ENCODE measurements at places on chromosomes 1 and 21.

DNA sequence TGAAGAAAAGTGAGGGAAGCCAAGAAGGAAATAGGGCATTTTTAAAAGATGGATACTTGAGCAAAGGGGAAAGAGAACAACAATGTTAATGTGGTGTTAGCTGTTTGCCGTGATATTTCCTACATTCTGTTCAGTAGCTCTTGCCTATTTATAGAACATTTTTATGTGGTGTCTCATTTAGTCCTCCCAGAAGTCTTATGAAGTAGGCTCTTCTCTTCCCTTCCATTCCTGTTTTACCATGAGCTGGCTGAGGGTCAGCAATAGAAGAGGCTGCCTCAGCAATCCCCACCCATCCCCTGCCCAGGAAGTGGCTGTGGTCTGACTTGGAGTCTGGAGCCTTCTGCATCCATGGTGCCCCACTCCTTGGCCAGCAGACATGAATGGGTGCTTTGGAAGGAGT, 60.1 kb downstream of the KIAA0040 start:
- DNase-seq = no peak

DNA sequence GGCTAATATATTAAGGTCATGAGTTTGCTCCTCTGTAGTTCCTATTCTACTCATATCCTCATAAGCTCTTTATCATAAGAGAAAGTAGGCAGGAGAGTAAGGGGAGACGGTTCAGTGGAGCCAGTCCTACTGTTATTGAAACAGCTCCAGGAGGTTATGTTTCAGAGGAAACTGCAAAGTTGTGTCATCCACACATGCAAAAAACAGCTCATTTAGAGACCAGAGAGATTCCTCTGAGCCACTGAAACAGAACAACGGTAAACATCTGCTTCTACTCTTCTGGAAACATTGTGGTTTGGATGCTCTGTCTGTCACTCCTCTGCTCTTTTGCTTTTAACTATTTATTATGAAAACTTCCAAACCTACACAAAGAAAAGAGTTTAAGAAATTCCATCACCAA, 66.3 kb upstream of the PPP2R5A start:
- DNase-seq = no peak

DNA sequence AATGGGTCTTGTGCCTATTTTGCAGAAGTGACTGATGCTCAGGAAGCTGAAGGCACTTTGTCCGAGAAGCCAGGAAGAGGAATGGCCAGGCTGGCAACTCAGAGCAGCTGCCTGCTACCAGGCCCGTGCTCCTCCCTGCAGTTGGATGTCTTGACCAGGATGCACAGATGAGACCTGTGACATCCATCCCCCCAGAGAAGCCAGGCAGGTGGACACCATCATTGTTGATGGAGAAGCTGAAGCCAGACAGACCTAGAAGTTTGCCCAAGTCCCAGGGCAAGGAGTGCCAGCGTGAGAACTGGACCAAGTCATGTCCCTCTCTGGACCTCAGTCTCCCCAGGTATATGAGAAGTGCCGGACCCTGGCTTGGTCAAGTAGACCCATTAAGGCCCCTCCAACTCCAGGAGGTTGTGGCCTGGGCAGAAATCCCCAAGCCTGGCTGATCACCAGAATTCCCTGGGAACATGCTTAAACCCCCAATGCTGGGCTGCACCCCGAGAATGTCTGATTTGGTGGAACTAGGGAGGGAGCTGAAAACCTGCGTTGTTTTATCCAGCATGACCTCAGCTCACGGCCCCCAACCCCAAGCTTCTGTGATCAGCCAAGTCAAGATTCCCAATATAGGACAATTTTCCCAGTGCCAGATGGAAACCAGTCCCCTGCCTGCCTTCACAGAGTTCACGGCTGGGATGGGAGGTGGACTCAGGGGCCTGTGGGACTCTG, 82.4 kb downstream of the CAMK2N1 start:
- no peak for DNase-seq

GRCh38 chr1:9269721-9270120, 23.0 kb upstream of the SPSB1 start:
- no peak for DNase-seq

DNA sequence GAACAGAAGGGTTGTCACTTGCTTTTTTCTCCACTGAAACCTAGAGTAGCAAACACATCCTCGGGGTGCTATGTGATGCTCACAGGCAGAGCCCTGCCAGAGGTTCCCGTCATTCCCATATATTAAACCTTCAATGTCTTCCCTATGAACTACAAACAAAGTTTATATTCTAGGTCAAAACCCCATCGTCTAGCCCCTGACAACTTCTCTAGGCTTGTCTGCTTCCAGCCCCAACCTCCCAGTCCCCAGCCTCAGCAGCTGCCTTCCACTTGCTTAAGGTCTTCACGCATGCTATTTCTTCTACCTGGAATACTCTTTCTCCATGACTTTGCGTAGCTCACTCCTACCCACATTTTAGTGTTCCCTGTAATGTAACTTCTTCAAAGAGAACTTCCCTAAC, 1.9 kb upstream of the TLR5 start:
- DNase-seq = no peak

- DNase-seq = no peak
These were observed 205.7 kb upstream of the RUNX1 start for GRCh38 chr21:35254765-35255138.

- DNase-seq = peak; percentile 66
These were observed 820 bp upstream of the TTF2 start for GRCh38 chr1:117059334-117059677.

GRCh38 chr1:3858231-3858981, 1.1 kb downstream of the DFFB start:
- no peak for DNase-seq

DNA sequence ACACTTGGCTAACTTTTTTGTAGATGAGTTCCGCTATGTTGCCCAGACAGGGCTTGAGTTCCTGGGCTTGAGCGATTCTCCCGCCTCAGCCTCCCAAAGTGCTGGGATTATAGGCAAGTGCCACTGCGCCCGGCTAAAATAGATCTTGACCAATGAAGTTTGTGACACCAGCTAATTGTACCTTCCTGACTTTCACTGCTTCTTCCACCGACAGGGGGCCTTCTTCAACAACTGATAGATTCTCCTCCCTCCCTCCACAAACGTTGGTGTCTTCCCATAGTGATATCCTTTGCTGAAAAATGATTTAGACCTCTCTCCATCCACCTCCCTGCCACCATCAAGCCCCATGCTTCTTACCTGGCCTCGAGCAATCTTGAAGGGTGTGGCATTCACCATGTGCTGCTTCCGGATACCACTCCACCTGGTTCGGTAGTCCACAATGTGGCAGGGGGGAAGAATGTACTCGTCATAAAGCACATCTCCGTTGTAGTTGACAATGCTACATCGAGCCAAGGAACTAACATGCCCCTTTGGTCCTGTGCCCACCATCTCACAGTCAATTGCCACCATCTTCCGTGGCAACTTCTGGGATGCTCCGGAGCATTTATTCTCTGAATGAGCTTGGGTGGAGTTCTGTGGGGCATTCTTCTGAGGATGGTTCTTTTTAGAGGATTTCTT, 1.6 kb upstream of the METTL25B start:
- DNase-seq = peak; percentile 42

- DNase-seq = no peak
These were observed 21.6 kb downstream of the PLPP3 start for GRCh38 chr1:56557746-56558145.

DNA sequence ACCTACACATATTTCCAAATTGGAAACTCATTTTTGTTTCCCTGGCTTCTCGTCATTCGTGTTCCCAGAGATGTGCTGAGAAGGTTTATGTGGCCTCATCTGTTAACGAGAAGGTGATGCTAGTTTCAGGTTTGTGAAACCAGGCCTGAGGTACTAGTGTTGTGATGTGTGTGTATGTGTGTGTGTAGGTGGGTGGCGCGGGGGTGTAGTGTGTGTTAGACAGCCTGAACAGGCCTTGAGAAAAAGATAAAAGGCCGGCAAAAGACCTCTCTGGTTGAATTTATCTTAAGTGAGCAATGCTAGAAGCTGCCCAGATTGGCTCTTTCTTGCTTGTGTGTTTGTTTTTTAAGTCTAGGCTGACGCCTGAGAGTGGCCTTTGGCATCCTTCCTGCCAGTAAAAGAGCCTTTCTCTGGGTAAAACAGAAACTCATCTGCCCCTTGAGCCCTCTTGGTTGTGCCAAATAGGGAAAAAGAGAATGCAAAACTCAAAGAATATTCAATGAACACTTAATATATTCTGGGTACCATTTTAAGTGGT, 65.8 kb upstream of the HSD17B7 start:
- no peak for DNase-seq

- DNase-seq = no peak
These were observed 316.2 kb upstream of the CXADR start for GRCh38 chr21:17196623-17197022.

DNA sequence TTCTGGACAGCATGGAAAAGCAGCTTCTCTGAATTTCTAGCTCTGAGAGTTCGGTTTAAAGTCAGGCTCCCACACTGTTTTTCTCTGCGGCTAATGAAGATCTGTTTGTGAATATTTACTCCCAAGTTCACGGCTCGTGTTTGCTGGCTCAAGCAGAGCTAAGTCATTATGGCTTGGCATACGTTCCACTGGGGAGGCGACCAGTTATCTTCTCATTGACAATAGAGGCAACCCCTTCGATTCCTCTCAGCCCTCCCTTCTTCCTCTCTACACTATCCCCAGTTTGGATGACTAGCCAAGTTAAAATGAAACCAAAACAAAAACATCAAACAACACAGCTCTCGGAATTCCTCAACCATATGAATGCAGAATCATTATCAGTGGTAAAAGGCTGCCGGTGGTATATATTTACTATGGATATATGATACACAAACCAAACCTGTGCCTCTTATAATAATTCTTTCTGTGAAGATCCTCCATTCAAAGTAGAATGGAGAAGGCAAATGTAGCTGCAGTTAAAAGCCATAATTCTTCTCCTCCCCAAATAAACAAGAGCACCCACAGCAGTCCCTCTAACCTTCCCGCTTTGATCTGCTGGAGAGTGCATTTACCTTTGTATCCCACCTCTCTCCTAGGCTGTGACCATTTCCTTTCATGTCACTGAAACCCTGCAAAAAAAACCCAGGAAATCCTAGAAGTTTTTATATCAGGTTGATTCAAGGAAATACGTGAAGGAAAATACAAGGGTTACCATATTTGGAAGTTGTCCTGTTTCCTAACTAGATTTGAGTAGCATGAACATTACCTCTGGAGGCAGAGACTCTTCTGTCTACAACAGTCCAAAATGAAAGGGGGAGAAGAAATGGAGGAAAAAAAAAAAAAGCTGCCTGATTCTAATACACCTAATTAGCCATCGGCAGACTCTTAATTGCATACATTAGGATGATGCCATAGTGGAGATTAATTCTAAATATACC, 108.3 kb upstream of the USH2A start:
- DNase-seq = no peak

DNA sequence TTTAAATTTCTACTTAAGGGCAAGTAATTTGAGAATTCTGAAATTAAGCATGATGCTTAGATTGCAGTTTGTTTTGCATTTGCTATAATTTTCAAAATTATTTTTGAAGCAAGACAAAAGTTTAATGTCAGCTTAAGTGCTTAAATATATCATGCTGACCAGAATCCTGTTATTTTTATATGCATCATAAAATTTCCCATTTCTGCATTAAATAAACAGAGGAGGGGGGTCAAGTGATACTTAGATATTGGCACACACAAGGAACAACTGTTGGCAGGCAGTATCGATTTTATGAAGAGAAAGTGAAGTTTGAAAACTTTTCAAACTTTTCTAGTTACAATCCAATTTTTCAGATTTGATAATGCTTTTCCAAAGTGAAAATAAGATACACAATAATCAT, 61.0 kb downstream of the MIER1 start:
- DNase-seq = no peak

DNA sequence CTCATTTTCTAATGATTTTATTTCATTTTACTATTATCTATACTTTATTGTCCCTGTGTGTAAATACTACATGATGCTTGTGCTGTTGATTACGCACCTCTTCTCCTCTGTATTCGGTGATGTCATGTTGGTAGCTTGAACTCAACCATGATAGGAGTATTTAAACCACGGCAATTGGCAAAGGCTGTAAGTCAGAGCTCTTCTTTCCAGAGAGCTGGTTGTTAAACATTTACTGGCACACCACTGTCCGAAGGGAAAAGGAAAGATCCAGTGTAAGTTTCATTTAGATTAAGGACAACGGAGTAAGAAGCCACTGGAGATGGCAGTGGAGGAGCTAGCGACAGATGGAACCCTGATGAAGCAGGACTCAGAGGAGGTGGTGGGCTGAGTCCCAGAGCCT, 93.4 kb upstream of the KCNE2 start:
- DNase-seq = no peak

DNA sequence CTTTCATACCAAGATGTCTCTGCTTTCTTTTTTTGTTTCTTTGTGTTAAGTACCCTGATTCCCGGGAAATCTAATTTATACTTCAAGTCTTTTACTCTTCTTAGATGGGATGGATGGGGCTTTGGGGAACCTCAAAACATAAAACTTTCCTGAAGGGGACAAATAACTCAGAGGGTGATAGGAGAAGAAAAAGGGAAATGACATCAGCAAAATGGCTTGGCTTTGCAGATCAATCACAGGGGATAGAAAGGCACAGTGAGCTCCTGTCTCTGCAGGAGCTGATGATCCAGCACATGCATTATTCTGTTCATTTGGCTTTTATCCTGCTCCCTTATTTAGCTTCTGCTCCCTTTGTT, 1.4 kb upstream of the CA14 start:
- no peak for DNase-seq

DNA sequence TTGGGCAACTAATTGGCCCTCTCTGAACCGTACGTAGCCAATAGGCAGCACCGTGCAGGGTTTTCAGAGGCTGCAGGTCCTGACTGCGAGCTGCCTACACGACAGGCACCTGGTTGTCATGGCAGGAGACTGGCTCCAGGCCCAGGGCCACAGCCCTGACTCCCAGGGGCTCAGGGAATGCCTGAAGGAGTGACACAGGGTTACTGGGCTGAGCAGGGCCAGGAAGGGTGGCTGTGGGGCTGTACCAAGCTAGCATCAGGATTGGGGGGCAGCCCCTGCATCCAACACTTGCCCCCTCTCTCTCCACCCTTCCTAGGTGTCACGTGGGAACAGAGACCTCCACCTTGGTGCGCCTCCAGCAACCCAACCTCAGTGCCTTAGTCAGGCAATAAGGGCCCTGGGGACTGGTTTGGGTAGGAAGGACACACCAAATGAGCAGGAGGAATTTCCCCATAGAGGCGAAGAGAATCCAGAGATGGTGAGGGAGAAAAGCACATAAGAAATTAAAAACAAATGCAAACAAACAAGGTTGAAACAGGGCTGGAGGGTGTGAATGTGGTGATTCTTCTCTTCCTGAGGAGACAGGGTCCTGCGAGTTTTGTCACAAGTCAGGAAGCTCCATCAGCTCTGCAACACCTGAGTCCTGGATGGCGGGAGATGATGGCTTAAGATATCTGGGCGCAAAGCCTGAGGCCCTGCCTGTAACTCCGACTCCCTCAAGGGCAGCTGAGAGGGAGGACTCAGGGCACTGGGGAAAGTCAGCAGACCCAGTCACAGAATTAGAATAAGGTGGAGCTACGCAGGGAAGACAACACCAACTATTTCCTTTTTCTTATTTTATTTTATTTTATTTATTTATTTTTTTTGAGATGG, 19.7 kb upstream of the RNU1-4 start:
- DNase-seq = no peak

- DNase-seq = no peak
These were observed 366.9 kb upstream of the USP24 start for GRCh38 chr1:55582084-55582483.

Data from activated CD8-positive, alpha-beta memory T cell treated with anti-CD3 and anti-CD28 coated beads, Interleukin-2, amount 50 U/mL, for 4 hours (primary cell).